Astrocyte (in vitro differentiated cells and primary cell): ENCODE measurements at places on chromosomes 5 and 9. TPM values are rescaled to one million over a fixed set of nuclear protein-coding genes. Genes with fewer than 3 reads are reported as not detected.

- no peak for DNase-seq
Observed at GRCh38 chr5:1915316-1915715, 32.6 kb upstream of the IRX4 start.

GRCh38 chr9:114677418-114677817 is 4.6 kb downstream of the TEX48 start:
- peak; percentile 100 for DNase-seq

DNA sequence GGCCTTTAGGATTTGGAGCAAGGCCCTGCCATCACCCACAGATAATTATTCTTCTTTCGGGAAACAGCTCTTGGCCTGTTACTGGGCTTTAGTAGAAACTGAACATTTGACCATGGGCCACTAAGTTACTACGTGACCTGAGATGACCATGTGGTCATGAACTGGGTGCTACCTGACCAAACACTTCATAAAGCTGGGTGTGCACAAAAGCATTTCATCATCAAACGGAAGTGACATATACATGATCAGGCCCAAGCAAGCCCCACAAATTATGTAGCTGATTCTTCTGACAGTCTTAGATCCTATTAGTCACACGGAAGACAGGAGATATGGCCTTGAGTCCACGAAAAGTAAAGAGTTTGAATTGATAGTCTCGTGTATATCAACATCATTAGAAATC is 130.9 kb upstream of the FBN2 start:
- DNase-seq: no peak

DNA sequence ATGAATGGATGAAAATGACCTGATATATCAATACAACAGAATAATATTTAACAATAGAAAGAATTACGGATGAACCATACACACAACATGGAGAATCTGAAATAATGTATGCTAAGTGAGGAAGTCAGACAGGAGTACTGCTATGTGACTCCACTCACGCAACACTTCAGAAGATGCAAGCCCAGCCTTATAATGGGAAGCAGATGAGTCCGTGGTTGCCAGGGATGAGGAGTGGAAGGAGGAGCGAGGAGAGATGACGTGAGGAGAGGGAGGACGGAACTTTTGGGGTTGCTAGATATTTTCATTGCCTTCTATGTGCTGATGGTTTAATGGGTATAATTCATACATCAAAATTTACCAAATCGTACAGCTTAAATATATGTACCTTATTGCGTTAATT is 55.4 kb upstream of the ERCC6L2 start:
- no peak for DNase-seq

GRCh38 chr5:149611326-149611725 is 30.0 kb downstream of the ARHGEF37 start:
- peak; percentile 75 for DNase-seq

DNA sequence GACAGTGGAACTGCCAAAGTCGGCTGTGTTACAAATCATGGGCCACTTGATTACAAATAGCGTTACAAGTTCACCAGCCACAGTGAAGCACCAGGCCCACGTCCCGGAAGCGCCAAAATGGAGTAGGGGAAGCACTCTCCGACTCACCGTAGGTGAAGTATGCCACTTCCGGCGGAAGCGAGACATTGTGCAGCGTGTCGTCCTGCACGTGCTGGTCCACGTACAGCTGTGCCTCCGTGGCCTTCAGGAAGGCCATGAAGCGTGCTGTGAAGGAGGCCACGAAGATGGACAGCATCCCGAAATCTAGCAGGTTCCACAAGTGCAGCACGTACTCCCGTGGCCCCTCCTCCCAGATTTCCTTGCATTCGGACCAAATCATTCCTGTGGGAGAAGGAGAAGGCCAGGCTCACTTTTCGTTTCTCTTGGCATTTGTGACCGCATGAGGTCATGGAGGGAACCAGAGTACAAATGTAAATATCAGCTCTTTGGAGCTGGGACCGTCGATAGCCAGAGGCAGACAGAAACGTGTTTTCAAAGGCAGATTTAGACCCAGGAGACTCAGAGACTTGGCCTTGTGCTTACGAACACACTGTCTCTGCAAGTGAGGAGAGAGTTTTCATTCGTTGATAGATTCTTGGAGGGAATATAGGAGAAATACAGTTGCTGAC is 58.7 kb upstream of the SMIM32 start:
- no peak for DNase-seq

CYLC2 gene
- not detected in 2 replicates for total RNA-seq

FAM221B gene
- total RNA-seq: not detected in 2 replicates

GRCh38 chr9:114033397-114034103 is 44.5 kb downstream of the AMBP start:
- DNase-seq: no peak

DNA sequence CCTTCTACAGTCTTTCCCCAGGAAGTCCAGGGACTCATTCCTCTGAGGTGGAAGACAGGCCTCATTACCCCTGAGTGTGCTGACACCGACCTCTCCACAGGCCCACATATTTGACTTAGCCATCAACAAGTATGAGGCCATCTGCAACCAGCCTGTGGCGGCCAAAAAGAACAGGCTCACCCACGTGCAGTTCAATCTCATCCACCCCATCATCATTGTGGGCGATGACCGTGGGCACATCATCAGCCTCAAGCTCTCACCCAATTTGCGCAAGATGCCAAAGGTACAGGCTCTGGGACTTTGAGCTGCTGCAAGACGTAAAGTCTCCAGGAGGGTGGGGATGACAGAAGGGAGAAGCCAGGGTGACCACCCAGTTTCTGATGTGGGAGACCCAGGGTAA is 5.6 kb downstream of the ENHO start:
- no peak for DNase-seq

TEK gene
- total RNA-seq: 1.8 and 2.3 TPM in 2 replicates

LHX2 gene
- 0.14 TPM in 1 of 2 replicates, not detected in the other for total RNA-seq

GRCh38 chr9:8732367-8733075 is 932.9 kb upstream of the DMAC1 start:
- DNase-seq: no peak
